Suppressor macrophage treated with lipopolysaccharide for 1 hour (primary cell): ENCODE measurements at places on chromosomes 1 and 21.

- no peak for DNase-seq
Observed at GRCh38 chr1:202954057-202954745, 3.9 kb downstream of the ADIPOR1 start.

DNA sequence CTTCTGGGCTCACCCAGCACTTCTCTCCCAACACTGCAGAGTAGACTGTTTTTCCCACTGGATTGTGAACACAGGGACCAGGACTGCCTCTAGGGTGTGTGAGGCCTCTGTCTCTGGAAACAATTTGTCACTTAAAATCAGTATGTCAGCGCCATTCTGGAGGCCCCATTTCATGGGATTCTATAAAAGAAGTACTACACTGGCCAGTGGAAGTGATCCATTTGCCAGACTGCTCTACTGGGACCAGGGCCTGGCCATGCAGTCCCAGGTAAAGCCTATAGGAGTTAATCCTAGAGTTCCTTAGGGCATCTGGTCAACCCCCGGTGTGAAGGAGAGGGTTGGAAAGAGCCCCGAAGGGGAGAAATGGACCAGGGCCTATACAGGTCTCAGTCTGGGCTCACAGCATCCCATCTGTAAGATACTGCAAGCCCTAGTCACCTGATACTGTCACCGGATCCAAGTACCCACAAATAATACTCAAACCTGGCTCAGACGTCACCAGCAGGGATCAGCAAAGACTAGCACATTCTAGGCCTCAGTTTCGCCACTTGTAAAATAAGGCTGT, 245.0 kb downstream of the FOXD2 start:
- no peak for DNase-seq

GRCh38 chr1:38803647-38804046, 55.9 kb downstream of the RRAGC start:
- DNase-seq = no peak

- DNase-seq = no peak
Observed at GRCh38 chr1:214438075-214438474, 113.3 kb downstream of the PTPN14 start.

- no peak for DNase-seq
Observed at GRCh38 chr1:66502086-66502485, 31.9 kb upstream of the SGIP1 start.

GRCh38 chr21:42466700-42467099, 29.3 kb downstream of the RSPH1 start:
- no peak for DNase-seq

DNA sequence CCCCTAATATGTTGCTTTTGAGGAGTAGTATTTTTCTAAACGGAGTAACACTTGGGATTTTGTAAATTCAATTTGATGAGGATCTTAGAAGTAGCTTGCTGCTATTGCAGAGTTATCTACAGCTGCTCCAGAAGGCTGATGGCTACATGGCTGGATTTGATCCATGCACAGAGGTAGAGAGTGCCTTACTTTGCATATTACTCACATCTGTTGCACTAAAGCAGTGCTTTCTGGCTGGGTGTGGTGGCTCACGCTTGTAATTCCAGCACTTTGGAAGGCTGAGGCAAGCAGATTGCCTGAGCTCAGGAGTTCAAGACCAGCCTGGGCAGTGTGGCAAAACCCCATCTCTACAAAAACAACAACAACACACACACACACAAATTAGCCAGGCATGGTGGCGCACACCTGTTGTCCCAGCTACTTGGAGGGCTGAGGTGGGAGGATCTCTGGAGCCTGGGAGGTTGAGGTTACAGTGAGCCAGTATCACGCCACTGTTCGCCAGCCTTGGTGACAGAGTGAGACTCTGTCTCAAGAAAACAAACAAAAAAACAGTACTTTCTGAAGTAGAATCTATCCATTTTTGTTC, 24.6 kb downstream of the RALGPS2 start:
- DNase-seq = no peak

- DNase-seq = no peak
Observed at GRCh38 chr1:23392125-23392855, 22.7 kb upstream of the ZNF436 start.

DNA sequence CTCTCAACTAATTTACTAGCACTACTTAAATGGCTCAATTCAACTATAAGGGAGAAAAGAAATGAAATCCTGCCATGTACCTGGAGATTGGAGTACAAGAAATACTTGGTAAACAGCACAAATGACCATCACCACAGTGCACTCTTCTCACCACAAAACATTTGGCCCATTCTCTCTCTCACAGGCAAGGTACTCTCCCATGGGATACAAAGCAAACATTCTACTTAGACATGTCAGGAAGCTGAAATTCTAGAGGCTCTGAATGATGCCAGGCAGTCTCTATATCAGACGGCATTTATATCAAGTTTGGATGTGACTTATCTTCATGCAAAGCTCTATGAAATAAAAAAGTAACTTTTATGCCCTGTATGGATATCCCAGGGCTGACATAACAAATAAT, 72.5 kb downstream of the DPT start:
- DNase-seq = no peak

- no peak for DNase-seq
Observed at GRCh38 chr1:165543532-165544438, at the start of gene LRRC52. LRRC52 (plus strand) TSS chr1:165544000; CDS start chr1:165544297, 297 bp downstream.

DNA sequence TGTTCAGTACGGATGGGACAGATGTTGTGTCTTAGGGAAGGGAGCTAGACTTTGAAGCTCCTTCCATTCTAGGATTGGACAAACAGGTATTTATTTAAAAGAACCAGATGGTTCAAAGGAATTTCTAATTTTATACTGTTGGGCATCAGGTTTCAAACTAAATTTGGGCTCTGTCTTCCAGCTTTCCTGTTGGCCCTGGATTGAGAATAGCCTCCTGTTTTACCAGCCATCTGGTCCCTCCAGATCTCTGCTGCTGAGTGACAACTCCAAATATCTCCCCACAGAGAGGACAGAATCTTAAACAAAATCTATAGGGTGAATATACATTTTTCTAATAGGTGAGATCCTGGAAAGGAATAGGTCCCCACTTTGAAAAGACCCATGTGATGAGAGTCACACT, 52.5 kb upstream of the CNIH3 start:
- no peak for DNase-seq

DNA sequence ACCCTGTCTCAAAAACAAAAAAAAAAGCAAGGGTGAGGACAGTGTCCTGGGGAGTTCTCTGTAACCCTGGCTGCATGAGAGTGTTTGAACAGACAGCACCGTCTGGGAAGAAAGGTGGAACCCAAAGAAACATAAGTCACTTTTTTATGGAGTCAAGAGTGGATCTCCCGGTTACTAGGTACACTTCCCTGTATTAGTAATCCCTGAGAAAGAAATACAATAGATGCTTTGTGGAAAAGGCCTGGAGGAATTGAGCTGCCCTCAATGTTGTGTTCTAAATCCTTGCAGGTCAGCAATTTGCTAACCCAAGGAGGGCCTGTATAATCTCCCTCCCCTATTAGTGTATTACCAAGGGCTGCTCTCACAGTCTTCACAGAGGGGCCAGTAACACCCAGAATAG, 16.6 kb downstream of the DEGS1 start:
- no peak for DNase-seq

DNA sequence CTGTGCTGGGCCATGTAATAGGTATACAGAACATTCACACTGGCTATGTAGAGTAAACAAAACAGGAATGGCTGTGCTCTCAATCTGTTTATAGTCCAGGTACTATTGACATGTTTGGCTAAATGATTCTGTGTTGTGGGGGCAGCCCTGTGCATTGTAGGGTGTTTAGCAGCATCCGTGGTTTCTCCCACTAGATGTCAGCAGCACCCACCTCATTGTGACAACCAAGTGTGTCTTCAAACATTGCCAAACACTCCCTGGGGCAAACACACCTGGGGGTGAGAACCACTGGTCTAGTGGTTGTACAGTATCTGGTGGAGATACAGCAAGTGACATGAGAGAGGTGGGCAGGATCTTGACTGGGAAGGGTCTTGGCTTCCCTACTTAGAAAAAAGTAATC, 80.4 kb upstream of the SPATA6 start:
- peak; percentile 9 for DNase-seq

DNA sequence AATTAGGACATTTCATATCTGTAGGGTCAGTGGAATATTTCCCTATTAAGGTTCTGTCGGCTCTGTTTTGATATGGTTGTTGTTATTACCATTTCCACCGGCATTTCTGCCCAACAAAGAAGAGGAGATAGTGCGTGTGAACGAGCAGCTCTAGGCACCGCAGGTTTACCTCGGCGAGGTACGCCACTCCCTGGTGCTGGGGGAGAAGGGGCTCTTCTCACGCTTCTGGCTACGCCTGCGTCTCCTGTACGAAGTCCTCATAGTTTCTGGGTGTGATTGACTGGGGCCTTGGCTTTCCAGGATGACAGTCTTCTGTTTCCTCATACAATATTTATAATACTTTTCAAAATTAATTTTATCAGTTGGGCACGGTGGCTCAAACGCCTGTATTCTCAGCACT, 54.4 kb upstream of the DIP2A start:
- DNase-seq = no peak

GRCh38 chr1:54138994-54139393, 13.8 kb downstream of the CDCP2 start:
- DNase-seq = no peak

DNA sequence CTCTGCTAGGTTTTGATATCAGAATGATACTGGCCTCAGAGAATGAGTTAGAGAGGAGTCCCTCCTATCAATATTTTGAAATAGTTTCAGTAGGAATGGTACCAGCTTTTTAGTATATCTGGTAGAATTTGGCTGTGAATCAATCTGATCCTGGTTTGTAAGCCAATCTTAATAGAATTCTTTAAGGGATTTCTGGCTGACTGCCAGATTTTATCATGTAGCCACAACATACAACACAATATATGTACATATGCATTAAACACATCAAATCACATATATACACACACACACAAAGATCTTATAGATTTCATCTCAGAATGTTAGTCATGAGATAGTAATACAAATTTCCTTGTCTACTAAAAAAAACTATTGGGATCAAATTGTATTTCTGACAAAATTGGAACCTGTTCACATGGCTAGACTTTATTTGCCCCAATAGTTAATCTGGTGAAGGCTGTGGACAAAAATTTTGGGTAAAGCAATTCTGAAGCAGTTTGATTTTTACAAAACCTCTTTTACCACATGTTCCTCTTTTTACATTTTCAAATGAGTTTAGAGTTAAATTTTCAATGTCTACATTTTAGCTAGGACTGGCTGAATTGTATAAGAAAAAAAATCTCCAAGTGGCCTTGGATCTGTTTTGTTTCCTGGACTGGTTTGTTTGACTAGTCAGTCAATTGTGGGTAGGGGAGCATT, 151.7 kb downstream of the FASLG start:
- no peak for DNase-seq

- DNase-seq = no peak
Observed at GRCh38 chr1:244022311-244022710, 28.8 kb upstream of the ZBTB18 start.

GRCh38 chr1:27365372-27366112, 1.2 kb downstream of the MAP3K6 start:
- peak; percentile 80 for DNase-seq

- DNase-seq = no peak
Observed at GRCh38 chr1:160799641-160800040, 3.7 kb downstream of the LY9 start.

DNA sequence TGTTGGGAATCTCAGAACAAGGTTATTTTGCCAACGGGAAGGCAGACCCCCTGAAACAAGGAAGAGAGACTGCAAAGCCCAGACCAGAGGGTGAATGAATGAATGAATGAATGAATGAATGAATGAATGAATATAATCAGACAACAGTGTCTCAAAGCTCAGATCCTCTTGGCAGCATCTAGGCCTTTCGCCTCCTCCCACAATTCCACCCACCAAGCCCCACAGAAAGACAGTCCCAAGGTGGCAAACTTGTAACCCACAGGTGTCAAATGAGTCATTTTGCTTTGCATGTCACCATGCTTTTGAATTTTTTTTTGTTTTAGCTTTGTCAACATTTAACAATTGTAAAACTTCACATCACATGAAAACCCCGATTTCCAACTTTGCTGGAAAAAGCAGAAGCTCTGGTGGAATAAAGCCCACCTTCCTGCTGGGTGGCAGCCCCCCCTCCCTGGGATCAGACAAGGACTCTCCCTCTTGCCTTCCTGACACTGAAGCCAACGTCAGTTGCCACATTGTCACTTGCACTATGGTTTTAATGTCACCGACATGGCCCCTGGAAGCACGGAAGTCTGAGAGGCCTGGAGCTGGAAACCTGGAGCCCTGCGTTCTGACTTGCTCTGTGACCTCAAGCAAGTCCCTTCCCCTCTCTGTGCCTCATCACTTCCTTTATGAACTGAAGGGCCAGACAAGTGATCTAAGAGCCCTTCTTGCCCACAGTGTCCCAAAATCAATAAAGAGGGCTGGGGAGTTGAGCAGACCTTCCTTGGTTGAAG, 134.6 kb upstream of the RUNX3 start:
- peak; percentile 50 for DNase-seq

- DNase-seq = no peak
Observed at GRCh38 chr1:181127898-181128453, 39.5 kb downstream of the IER5 start.

GRCh38 chr1:158248118-158248517, 6.1 kb upstream of the CD1A start:
- DNase-seq = peak; percentile 84

GRCh38 chr1:43871181-43871910, 62.3 kb upstream of the ARTN start:
- DNase-seq = no peak

DNA sequence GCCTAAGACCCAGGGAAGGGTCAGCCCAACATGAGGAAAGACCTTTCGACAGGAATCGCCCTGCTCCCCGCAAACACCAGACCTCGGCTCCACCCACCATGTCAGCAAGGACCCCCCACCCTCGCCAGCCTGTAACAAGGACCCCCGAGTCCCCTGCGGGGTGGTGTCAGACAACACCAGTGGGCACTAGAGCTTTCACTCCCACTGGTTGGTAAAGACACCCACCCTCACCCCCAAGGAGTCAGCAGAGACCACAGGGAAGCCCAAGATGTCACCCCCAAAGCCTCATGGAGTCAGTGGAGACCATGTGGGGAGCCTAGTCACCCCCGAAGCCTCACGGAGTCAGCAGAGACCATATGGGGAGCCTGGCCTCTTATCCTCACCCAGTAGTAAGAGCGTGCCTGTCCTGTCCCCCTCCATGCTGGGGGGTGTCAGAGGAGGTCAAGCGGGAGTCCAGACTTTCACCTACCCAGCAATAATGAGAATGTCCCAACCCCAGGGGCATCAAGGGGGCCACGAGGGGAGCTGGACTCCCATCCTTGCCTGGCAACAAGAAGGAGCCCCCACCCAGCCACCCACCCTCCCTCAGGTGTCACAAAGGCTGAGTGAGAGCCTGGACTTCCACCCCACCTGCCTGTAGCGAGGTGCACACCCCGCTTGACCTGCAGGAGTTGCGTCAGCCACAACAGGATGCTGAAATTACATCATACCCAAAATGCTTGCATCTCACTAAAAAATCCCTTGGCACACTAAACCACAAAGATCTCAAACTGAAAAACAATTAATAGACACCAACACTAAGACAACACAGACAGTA, 24.8 kb downstream of the SLC19A1 start:
- no peak for DNase-seq

DNA sequence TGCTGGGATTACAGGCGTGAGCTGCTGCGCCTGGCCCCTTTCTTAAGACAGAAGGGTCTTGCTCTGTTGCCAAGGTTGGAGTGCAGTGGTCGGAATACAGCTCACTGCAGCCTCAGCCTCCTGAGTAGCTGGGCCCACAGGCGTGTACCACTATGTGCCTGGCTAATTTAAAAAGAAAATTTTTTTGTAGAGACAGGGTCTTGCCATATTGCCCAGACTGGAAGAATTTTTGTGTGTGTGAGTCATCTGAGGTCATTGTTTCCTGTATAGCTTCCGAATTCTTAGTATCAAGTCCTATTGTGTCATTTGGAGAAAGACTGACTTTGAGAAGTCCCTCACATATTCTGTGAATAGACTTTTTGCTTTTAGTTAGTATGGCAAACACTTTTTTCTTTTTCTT, 4.7 kb downstream of the SZRD1 start:
- peak; percentile 66 for DNase-seq
